GM13977 (cell line): ENCODE measurements at places on chromosomes 6 and 20.

DNA sequence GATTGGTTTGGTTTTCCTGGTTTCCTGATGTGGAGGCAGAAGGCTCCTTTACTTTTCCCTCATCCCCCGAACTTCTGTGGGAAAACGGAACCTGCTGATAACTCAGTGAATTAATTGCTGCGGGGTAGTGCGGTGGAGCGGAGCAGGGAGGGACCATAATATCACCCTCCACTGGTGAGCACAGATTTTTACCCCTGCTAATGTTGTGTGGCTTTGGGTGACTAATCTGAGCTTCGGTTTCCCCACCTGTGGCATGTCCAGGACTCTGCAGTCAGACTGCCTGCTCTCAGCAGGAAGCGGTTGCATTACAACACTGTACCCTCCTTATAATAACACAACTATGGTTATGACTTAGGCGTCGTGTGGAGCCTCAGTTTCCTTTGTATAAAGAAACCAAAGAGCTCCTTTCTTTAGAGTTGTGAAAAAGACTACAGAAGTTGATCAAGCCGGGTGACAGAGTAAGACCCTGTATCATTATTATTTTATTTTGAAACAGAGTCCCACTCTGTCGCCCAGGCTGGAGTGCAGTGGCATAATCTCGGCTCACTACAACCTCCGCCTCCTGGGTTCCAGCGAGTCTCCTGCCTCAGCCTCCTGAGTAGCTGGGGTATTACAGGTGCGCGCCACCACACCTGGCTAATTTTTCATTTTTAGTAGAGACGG lies 2.2 kb upstream of the ID1 start:
- DNase-seq, result peak; percentile 85

DNA sequence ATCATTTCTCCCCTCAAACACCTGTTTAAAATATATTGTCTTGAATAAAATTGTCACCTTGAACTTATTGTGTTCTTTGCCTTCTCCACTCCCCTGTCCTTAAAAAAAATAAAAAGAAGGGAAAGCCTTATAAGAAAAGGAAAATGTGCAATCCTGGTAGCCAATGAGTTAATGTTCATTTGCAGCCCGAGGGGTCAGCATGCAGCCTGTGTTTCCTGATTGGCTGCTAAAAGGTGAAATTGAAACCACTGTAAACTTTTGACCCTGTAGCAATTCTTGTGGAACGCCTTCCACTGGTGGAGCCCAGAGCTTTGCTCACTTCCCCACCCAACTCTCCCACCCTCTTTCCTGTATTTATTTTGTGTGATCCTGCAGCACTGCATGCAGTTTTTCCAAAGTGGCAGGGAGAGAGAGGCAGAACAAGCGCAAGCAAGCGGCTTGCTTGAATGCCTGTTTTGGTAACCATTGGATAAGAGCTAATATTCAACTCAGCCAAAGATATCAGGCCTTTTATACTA lies 74.9 kb downstream of the NCOA3 start:
- peak; percentile 58 for DNase-seq

DNA sequence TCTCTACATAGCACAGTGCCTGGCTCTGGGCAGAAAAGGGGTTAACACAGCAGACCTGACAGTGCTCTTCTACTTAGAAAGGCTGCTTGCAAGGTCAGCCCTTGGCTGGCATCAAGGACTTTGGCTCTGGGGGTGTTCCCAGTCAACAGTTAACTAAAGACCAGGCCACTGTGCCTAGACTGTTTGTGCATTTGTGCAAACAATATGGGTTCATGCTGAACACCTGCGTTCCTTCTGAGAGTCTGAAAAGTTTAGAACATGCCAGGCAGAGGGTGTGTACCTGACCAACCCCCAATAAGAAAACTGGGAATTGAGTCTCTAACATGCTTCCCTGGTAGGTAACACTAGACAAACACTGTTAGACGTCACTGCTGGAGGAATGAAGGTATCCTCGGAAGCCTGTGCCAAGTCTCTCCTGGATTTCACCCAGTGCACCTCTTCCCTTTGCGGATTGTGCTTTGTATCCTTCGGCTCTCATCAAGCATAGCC lies 110.7 kb downstream of the PDE10A start:
- no peak for DNase-seq

GRCh38 chr20:13800728-13801134 lies 15.9 kb downstream of the NDUFAF5 start:
- no peak for DNase-seq

GRCh38 chr20:60057866-60058807 lies 99.9 kb downstream of the CDH26 start:
- DNase-seq, result no peak

DNA sequence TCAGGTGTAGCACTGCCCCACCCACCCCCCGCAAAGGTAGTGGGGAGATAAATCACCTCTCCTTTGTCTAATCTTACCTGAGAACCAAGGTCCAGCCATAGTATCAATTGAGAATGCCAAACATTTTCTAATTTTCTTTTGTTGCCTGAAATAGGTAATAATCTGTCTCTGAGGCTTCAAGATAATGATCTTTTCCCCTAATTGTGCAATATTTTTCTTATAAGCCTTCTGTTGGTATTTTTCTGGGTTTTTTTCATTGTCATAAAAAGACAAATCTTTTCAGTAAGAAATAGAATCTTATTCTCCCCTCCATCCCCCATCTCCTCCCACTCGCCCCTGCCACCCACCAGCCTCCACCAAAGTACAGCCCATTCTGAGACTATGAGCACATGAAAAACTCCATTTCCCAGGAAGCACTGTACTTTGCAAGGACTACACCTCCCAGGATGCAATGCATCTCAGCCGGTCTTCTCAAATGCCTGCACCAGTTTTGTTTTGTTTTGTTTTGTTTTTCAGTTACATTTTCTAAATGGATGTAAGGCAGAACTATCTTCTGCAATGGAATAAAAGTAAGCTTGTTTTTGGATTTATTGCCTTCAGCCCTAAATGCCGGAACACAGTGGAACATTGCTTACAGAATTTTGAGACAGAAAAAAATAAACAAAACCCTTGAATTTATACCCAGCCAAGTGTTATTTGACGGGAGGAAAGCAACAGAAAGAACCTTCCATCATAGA lies 268.0 kb downstream of the TFAP2A start:
- peak; percentile 35 for DNase-seq

- peak; percentile 22 for DNase-seq
These were observed 128.0 kb downstream of the PHACTR1 start for GRCh38 chr6:12844284-12845223.

DNA sequence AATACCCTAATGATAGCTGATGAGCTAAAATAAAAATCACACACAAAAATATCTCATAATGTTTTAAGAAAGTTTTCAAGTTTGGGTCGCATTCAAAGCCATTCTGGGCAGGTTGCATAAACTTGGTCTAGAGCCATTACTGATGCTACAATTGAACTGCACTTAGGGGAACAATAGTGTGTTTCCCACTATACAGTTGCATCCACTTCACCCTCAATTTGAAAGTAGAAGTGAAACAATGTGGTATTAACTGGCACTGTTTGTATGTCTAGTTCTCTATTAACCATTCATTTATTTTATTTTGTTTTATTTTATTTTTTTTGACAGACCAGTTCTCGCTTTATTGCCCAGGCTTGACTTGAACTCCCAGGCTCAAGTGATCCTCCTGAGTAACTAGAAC lies 23.0 kb upstream of the STK38 start:
- no peak for DNase-seq

DNA sequence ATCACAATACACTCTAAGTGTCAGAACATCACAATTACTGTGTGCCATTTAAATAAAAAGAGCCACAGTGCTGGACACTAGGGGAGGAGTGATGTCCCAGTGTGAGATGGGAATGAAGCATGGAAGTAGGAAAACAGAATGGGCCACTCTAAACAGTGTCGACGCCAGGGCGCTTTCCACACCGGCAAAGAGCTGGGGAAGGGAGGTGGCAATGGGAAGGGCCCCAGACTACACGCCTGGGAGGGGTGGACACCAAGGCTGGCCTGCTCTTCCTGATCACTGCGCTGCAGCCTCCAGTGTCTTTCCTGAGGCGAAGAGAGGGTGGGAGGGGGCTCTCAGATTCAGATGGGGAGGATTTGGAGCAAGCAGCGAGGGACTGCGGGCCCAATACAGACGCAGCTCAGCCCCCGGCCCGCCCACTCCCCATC lies 75.9 kb downstream of the ERMARD start:
- DNase-seq, result no peak

DNA sequence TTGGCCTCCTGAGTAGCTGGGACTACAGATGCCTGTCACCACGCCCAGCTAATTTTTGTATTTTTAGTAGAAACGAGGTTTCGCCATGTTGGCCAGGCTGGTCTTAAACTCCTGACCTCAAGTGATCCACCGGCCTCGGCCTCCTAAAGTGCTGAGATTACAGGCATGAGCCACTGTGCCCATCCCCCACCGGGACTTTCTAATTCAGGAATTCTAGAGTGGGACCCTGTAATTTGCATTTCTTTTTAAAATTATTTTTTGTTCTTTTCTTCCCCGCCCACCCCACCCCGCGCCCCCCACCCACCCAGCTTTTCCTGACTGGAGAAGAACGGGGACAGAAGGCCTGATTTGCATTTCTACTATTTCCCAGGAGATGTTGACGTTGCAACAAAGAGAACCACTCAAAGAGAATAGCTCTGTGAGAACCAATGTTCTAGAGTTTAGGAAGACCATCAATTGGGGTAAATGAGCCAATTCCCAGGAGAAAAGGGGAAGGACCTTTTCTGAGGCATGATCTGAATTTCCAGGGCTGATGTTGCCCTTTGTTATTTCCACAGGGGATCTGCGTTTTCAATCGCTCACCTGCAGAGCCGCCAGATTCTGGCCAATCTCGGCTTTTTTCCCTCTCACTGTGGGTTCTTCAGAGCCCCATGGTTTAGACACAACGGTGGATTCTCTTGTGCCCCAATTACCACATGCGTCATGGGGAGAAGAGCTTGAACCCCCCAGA lies 33.2 kb upstream of the TFAP2C start:
- DNase-seq, result no peak

- DNase-seq, result no peak
These were observed 25.9 kb upstream of the AIG1 start for GRCh38 chr6:143034689-143035334.

DNA sequence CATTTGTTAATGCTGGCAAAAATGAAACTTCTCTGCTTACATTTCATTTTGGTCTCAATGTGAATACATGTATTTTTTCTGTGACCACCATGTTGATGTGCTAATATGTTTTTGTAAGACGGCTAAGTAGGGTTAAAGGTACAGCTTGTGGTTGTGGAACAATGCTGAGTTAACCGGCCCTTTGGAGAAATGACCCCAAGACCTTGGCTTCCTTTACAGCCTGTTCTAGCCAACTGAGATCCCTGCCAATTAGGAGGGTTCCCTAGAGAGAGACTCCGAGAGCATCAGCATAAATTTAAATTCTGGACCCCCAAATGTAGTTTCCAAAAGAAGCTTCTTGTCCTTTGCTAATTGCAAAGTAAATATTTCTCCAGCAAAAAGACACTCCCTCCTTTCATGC lies 44.4 kb downstream of the RSPO3 start:
- DNase-seq, result no peak

- DNase-seq, result no peak
These were observed 121.3 kb upstream of the PHACTR1 start for GRCh38 chr6:12595161-12595811.

DNA sequence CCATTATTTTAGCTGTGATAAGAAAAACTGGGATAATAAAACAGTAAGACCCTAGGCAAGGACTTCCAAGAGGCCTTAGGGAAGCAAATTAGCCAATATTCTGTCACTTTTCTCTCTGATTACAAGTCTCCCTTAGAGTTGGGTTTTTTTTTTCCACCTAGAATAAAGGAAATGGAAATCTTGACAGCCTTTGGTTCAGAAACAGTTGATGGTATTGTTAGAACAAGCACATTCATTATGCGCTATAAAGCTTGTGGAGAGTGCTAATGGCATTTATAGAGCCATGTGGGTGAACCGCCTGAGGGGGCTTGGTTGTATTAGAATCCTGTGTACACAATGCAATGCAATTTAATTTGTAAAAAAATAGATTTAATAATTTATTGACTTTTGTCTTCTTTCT lies 88.9 kb upstream of the OGFRL1 start:
- no peak for DNase-seq

DNA sequence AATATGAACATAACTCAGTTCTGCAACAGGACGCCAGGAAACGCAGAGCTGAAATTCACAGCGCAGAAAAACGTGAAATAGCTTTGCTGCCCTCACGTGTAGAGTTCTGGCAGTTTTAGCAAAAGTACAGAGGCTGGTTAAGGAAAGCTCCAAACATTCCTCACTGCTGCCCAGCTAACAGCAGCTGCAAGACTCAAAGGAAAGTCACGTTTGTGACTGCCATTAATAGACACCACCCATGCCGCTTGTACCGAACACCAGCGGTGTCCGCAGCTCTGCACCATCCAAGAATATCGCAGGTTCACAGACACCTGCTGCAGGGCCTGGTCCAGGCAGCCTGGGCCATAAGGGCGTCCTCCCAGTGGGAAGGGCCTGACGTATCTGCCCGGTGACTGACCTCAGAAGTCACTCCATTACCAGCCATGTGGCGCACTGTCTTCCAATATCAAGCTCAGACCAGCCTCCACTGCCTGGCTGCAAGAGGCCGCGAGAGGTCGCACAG lies 61.4 kb downstream of the WDR27 start:
- DNase-seq, result no peak

GRCh38 chr6:91079969-91080368 lies 493.1 kb upstream of the MAP3K7 start:
- no peak for DNase-seq

DNA sequence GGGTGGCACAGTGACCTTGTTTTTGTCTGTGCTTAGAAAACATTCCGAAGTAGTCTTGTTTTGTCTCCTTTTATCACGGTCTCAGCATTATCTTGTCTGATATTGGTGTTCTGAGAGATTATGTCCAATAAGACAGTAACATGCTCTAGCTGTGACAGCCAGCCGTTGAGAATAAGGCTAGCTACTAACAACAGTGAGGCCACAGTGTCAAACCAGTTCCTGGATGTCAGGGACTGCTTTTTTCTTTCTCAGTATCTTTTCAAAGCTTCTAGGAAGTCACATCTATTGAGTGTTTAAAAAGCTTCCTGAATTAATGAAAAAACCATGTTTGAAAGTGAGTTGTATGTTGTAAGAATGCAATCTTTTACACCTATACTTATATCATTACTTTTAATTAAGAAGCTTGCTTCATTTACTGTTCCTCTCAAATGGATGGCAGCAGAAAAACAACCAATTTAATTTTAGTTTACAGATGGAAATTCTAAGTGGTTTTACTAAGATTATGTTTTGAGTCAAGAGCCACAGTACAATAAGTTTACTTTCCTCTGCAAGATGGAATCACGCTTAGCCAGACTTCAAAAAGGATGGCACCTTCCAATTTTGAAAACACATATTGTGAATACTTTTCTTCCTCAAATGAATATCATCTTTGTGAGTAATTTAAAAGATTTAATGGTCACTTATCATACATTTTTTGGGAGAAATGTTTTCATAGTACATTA lies 53.1 kb downstream of the MAP3K7 start:
- DNase-seq, result no peak
